ENCODE measurements at places on chromosomes 16 and 17.

DNA sequence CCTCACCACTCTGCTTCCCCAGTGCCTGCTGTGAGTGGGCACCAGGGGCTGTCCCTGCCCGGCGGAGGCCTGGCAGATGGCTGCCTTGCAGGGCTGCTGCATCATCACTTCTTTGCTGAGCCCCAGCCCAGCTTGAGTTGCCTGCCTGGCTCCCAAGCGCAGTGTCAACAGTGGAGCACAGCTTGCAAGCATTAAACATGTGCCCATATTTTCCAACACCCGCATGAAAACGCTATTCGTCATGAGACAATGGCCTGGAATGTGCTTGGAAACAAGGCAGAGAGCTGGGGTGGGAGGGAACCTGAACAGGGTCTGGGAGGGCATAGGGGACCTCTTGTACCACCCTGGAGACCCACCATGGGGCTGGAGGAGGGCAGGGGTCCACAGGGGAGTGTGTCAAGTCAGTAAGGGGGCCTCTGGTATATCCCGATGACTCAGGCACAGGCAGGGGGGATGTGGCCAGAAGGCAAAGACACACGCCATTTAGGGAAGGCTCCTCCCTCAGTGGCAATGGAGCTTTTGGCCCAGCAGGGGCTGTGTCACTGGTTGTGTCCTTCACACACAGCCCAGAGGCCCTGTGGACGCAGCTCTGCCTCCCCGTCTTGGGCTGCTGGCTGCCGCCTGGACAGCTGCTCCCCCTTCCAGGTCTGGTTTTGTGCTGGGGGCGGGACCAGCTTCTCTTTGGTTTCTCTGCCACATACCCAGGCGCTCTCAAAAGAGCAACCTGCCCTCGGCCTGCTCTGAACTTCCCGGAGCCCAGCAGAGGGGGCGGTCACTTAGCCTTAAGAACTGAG is 17.4 kb upstream of the MTSS2 start:
- DNase-seq: no peak

- no peak for DNase-seq
These were observed 183.9 kb downstream of the HAPSTR1 start for GRCh38 chr16:9275377-9275776.

GRCh38 chr16:72569677-72570076 is 397.7 kb upstream of the PMFBP1 start:
- no peak for DNase-seq

DNA sequence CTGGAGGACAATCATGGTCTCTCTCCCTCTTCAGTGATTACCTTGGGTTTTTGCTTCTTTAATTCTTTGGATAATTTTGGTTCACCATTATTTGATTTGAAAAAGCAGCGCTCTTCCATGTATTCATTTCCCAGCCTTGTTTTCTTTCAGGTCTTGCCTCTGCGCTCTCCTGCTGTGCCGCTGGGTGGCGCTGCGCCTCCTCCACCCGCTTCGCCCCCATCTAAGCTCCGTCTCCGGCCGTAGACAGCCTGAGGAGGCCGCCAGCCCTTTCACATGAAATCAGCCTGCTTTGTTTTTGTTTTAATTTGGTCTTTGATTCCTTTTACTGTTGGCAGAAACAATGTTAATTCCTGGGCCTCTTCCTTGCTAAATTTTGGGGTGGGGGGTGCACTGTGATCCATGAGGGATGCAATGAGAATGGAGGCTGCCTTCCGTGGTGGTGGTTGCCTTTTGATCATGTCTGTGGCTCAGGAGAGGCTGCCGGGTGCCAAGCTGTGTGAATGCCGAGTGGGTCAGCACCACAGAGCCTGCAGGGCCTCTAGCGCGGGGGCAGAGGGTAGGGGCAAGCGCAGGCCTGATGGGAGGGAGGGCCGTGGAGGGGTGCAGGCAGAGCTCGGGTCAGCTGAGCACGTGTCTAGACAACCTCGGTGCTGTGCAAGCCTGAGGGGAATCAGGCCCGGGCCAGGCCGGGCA is 64.1 kb downstream of the PLD6 start:
- peak; percentile 26 for DNase-seq

- no peak for DNase-seq
These were observed 98.6 kb downstream of the CDH8 start for GRCh38 chr16:61937646-61938045.

DNA sequence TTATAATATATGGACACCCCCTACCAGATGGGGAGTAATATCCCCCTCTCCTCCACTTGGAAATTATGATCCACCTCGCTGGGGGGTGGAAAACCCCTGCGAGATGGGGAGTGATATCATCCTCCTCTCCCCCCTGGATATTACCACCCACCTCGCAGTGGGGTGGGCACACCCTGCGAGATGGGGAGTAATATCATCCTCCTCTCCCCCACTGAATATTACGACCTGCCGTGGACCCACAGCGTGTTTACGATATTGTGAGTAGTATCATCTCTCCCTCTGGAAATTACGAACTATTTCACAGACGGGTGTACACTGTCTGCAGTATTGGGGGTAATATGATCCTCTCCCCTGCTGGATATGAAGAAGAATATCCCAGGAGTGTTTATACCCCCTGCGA is 228.3 kb upstream of the WSCD1 start:
- no peak for DNase-seq

DNA sequence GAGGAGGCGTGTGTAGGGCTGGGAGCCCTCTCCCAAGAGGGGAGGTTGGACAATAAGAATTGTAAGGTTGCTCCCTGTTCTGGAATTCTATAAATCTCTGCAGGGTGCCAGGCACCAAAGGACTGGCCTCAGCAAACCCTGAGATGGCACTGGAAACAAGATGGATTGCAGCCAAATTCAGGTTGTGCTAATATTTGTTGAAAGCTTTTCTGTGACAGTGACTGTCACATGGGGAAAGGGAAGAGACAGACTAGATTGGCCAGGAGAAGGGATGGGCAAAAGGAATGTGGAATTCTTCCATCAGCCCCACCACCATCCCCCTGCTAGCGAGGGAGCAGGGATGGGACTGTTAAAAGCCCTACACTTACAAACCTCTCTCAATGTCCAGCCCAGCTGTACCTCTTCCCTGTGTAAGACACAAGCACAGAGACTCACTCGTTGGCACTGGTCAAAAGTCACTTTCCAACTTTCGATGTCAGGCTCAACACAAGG is 62.4 kb downstream of the SOX9 start:
- DNase-seq: no peak

DNA sequence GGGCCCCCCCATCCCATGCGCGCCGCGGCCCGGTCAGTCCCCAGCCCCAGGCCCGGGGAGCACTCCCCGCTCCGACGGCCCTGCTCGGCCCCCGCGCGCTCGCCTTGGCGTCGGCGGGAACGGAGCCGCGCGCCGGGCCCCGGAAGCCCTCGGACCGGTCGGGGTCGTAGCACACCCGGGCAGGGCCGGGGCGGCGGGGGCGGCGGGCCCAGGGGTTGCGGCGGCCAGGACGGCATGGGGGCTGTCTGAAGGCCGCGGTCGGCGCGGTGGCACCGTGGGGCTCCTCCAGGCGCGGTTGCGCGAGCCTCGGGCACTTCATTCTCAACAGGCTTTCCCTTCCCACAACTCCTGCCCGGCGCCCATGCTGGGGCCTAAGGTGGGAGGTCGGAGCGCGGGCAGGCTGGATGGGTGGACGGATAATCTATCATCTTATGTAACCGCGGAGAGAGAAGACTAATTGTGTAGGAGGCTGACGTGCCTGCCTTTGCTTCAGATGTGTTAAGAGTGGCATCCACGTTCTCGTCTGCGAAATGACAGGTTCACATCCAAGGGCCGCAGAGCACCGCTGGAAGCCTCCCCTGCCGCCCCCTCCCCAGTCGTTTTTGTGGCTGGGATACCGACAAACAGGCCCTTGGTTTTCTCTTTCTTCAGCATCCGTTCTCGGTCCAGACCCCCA is 708 bp downstream of the BAIAP2 start:
- no peak for DNase-seq

DNA sequence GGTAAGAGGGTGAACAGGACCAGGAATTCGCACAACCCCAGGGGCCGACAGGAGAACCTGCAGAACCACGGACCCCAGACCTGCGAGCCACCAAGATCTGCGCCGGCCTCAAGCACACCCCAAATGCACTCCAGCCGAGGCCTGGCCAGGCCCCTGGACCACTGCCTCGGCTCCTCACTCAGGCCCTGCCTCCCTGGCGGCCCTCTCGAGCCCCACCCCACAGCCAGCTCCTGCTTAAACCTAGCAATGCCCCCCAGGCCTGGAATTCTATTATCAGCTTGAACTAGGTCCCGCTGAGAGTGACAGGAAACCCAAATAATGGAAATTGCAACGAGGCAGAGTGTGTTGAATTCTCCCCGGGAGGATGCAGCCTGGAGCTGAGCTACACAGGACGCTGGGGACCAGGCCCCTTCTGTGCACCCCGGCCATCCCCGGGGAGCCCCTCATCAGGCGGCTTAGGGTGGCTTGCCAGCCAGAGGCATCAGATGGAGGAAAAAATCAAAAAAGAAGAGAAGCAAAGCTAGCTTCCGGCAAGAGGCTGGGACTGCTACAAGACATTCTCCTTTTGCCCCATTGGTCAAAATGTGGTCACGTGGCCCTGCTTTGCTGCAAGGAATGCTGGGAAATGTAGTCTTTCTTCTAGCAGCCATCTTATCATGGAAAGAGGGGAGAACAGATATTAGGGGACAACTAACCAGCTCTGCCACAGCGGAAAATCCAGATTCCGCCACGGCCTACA is 2.4 kb upstream of the ENPP7 start:
- peak; percentile 90 for DNase-seq

DNA sequence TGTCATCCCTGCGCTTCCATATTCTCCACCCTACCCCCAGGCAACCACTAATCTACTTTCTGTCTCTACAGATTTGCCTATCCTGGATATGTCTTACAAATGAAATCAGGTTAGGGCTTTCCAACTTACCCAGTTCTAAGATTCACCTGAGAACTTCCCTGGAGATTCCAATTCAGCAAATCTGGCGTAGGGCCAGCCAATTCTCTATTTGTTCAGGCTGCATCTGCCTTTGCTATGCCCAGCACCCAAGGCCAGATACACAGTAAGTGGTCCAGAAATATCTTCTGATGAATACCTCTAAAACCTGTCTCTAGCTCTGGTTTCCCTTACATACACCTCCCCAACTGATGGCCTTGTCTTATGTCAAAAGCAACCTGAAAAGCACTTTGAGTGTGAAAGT is 10.4 kb upstream of the CTCF start:
- DNase-seq: no peak

DNA sequence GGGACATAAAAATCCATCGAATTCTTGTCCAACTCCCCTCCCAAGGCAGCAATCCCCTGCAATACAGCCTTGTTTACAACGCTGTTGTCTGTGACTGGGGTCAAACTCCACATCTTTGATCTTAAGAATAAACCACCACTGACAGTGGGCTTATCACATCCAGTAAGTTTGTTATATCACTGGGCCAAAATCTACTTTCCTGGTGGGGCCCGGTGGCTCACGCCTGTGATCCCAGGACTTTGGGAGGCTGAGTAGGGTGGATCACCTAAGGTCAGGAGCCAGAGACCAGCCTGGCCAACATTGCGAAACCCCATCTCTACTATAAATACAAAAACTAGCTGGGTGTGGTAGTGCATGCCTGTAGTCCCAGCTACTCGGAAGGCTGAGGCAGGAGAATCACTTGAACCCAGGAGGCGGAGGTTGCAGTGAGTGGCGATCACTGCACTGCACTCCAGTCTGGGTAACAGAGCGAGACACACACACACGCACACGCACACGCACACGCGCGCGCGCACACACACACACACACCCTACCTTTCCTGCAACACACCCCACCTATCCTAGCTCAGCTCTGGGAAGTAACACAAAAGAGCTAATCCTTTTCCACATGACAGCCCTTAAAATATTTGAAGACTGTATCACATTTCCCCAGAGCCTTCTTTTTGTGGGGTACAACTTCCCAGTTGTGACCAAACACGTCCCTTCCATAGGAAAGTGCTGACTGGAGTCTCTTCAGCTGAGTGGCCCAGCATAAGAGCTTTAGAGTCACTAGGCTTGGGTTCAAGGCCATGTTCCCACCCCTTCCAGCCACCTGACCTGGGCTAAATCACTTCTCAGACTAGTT is 20.9 kb upstream of the ABCC1 start:
- no peak for DNase-seq

DNA sequence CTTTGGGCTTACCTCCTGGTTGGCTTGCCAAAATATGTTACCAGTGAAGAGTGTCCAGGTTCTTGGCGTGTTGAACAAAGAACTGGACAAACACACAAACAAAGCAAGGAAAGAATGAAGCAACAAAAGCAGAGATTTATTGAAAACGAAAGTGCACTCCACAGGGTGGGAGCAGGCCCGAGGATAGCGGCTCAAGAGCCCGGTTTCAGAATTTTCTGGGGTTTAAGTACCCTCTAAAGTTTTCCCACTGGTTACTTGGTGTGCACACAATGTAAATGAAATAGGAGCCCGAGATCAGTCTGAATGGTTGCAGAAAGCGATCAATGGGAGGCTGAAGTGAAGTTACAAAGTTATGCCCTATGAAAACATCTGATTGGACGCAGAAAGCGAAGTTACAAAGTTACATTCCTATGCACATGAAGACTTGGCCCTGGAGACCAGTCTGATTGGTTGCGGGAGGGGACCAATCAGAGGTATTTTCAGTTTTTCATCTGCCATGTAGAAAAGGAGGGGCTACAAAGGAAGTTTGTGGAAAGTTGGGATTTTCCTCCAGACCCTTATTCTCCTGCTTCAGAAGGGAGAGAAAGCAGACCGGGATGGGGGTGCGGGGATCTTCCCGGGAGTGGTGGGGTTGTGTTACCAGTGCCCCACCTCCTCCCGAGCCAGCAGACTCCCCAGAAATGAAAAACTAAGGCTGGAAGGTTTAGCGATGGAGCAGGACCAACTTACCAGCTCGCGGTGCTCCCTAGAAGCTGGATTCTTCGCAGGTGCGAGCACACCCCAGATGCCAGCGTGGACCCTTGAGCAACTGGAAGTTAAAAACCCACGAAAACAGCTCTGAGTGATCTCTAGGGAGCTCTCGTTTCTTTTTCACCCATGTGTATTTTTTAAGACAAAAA is at the start of gene SLFN12:
TSS of gene SLFN12 (minus strand) at position 325 of the 899 bp plus-strand sequence. CDS start 9,472 bp downstream, outside the sequence.
- DNase-seq: peak; percentile 85

DNA sequence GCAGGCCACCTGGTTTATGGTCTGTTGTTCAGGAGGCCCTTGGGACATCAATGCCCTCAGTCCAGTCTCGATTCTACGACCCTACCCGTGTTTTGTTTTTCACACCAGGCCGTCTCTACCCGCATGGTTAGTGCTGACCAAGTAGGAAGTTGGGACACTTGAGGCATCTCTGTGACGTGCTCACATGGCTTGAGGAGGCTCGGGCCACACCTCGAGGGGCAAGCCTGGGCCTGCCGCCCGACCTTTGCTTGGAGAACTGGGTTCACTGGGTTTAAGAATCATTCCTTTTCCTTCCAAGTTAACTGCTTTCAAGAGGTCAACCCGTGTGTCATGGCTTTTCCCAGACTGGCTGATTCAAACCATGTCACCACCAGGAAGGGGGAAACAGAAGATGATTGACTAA is 86.8 kb downstream of the CMIP start:
- no peak for DNase-seq

- no peak for DNase-seq
These were observed 6.1 kb downstream of the GAST start for GRCh38 chr17:41718287-41718645.

All from CD4-positive, alpha-beta T cell treated with Interferon alpha-2 for 1 hour (primary cell).